ENCODE measurements at places on chromosomes 1 and 21. TPM values are rescaled to one million over a fixed set of nuclear protein-coding genes. Genes with fewer than 3 reads are reported as not detected.

The ANGPTL7 gene
- total RNA-seq, result not detected

DNA sequence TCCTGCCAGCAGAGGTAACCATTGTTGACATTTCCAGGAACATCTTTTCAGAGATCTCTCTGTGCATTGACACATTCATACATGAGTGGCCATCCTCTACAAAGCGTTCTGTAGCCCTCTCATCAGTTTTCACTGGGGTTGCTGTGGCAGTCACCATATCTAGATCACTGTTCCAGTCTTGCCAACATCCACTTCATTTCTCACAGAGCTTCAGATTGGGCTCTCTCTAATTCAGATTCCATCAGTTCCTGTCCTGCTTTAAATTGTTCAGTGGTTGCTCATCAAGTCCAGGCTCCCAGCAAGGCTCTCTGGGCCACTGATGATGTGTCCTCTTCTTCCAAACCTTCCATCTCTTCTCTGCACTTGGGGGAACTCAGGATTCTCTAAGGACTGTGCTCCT lies 173.7 kb downstream of the KCNJ6 start:
- no peak for DNase-seq

DNA sequence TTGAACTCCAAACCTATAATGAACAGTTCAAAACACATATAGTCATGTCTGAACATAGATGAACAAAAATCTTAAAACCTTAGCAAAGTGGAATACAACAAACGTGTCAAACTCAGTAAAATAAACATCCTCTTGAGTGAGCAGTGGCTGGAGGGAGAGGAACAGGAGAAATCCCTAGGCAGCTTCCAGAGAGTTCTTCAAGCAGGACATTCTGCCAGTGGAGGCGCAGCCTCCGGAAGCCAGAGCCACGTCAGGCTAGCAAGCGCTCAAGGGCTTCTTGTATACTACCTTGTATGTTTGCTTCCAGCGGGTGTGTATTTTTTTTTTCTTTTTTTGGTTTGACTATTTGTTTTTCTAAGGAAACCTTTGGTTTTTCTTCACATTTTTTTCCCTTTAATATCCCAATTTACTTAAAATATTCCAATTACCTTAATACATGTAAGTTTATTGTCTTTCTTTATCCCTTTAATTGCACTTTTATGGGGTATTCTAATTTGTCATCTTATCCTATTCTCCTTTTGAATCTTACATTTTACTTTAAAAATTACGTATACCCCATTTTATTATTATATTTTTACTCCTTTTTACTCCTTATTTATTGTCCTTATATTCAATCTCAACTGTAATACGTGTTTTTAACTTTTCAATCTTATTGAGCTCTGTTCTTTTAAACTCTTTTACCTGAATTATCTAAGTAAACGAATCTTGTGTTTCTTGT lies 42.0 kb downstream of the COLGALT2 start:
- no peak for DNase-seq

DNA sequence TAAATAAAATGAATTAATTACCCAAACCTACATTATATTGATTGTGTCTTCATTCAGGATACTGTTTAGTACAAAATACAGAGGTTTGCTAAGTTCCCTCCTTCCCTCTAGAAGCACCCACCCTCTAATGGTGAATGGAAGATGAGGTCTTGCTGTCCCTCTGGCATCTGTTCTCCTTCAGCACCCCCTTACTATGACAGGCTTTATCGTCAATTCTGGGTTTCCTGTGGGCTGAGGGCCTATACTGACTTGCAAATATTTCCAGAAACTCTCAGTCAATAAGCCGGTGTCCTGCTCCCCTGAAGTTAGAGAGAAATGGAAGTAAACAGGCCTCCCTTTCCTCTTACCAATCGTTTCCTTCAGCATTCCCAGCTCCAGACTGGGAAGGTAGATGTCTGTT lies 13.2 kb downstream of the LAX1 start:
- DNase-seq, result no peak

DNA sequence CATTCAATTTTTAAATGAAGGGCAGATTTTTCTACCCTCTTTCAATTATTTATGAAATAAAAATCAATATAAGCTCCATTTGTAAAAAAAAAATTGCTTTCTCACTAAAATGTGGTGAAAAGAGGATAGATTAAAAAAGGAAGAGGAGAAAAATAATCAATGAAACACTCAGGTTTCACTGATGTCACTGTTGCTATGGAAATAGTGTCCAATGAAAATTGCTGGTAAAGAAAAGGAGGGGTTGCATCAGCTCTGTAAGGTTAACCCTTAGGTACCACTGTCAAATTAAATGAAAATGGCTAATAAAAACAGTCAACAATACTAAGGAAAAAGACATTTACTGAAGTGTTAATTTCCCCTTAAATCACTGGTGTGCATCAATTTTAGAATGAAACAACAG lies 91.6 kb upstream of the TTC39A start:
- peak; percentile 56 for DNase-seq

DNA sequence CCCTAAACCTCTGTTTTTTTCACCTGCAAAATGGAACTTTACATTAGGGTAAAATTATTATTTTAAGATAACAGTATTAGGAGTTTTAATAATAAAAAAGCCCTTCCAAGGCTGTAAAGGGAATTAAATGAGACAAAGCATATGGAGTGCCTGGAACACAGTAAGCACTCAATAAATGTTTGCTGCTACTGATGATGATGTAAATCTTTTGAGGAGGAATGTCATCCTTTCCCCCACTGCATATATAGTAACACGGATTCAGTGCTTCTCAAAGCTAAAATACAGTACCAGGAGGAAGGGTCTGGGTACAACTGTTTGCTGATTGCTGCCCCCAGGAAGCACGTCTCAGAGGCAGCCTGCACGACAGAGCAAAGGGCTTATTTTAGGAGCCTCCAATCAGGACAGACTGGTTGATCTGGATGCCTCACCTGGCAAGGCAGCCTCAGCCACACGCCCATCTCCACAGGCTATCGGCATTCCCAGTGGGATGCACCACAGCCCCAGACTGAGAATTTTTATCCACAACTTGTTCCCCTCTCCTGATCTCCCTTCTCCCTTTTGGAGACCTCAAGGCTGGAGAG lies 64.4 kb downstream of the GADD45A start:
- DNase-seq, result no peak
